Vagina (tissue), 2 donors: ENCODE measurements at places on chromosomes 2 and 18.
A peak's percentile ranks its signal among the peaks of the same experiment; 100 is the strongest.

DNA sequence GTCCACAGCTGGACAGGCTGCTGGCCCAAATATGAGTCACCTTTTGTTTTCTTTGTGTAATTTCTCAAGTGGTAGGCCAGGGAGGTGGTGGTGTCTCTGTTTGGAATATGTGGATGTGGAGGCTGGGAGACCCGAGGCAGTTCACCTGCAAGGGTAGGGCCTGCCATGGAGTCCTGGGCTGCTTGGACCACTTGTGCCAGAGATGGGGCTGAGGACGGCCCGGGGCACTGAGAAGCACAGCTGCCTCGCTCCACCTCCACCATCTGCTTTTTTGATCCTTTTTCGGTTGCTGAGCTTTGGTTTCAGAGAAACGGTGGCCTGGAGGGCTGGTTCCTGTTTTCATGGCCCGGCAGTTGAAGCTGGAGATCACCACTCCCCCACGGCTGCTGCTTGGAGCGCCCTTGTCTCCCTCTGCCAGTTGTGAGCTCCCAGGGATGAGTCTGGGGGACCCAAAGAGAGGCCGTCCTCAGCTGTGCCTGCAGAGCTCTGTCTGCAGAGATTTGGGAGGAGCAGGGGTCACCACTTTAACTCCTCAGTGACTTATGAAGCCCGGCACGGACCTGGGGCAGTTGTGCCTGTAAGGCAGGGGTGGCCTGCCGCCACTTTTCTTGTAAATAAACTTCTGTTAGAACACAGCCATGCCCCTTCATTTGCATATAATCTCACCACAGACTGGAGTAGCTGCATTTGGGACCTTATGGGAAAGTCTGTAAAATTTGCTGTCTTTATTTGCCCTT, 67.6 kb upstream of the MCFD2 start:
- peak overlapping the region; percentile 91 for H3K27ac ChIP-seq
- DNase-seq, result no peak
- no peak overlapping the region for H3K4me3 ChIP-seq
- H3K36me3 ChIP-seq, result no peaks in the 10 kb centered on the region
- peaks cover 56% of the 10 kb centered on the region for H3K4me1 ChIP-seq
- no peaks in the 10 kb centered on the region for H3K27me3 ChIP-seq

DNA sequence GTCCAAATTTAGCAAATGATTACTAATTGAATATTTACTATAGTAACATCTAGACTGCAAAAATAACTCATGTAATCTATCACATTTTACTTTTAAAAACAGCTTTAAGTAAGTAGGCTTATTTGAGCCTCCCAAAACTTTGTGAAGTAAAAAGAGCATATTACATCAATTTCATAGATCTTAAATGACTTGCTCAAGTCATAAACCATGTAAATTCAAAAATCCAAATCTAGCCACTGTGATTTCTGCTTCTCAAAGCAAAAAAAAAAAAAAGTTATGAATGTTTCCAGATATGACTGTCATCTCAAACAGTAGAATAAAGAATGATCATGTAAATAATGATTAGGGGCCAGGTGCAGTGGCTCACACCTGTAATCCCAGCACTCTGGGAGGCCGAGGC, 37.5 kb downstream of the CACNB4 start:
- H3K27me3 ChIP-seq, result no peaks in the 10 kb centered on the region
- no peak overlapping the region for H3K27ac ChIP-seq

- DNase-seq, result no peak
- no peak overlapping the region for H3K4me3 ChIP-seq
- H3K27ac ChIP-seq, result no peak overlapping the region
Observed at GRCh38 chr2:27832396-27832795, 57.8 kb downstream of the RBKS start.

- no peaks in the 10 kb centered on the region for H3K36me3 ChIP-seq
- no peak overlapping the region for H3K4me3 ChIP-seq
- H3K4me1 ChIP-seq, result no peaks in the 10 kb centered on the region
- H3K27me3 ChIP-seq, result no peaks in the 10 kb centered on the region
- DNase-seq, result peak; percentile 80
- H3K27ac ChIP-seq, result no peak overlapping the region
Observed at GRCh38 chr2:129439406-129440302, 539.8 kb upstream of the RAB6C start.

DNA sequence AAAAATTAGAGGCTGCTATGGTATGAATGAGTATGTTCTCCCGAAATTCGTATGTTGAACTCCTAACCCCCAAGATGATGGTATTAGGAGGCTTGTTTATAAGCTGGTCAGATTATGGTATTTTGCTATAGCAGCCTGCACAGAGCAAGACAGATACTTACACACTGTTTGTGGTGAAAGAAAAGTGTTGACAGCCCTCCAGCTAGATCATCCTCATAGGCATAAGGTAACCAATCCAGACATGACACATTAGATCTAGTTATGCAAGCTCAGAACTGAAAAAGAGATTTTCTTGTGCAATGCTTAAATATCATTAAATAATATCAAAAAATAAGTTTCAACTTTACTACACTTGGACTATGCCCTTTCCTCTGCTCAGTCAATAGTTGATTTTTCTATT, 107.1 kb downstream of the ABCA12 start:
- no peaks in the 10 kb centered on the region for H3K36me3 ChIP-seq
- H3K27me3 ChIP-seq, result no peaks in the 10 kb centered on the region
- DNase-seq, result no peak
- H3K4me1 ChIP-seq, result no peaks in the 10 kb centered on the region
- H3K27ac ChIP-seq, result no peak overlapping the region
- no peak overlapping the region for H3K4me3 ChIP-seq

GRCh38 chr2:188391354-188391753, 99.7 kb downstream of the GULP1 start:
- no peaks in the 10 kb centered on the region for H3K27me3 ChIP-seq
- no peaks in the 10 kb centered on the region for H3K4me1 ChIP-seq
- DNase-seq, result no peak
- no peak overlapping the region for H3K27ac ChIP-seq
